Germinal center (tissue), 1 donor: ENCODE measurements at places on chromosomes 1 and 21.

DNA sequence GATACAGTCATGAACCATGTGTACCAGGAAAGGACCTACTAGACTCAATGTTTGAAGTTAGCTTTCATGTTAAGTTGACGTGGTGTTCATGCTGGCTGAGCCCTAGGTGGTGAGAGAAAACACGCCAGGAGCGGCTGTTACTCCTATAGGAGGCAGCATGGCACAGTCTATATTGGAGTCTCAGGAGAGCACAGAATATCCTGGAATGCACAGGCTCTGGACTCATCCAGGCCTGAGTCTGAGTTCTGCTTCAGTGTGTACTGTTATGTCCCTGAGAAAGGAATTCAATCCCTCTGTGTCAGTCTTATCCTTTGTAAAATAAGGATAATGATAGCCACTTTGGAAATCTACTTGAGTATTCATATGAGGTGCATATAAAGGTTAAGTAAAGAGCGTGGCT, 41.2 kb downstream of the DPT start:
- DNase-seq: no peak

DNA sequence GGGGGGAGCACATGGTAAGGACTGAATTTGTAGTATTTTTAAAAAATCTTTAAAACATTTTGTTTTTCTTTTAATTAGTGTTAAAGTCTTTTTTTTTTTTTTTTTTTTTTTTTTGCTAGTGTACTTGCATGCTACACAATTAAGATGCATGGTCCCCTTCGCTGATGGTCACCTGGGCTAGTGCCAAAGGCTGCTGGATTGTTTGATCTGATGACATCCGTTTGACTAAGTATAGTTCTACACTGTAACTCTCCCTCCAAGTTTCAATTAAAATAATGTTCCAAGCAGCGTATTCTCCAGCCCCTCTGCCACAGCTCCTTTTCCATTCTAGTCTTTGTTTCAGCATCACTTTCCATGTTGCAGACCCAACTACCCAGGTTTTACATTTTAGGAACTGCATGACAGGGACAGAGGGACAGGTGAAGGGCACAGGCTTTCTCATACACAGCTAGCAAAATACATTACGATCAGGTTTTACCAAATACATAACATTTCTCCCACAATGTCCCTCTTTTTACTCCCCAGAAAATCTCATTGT, 852 bp upstream of the RAVER2 start:
- no peak for DNase-seq

GRCh38 chr1:119467219-119467618, 39.8 kb upstream of the HSD3B1 start:
- DNase-seq: no peak

GRCh38 chr1:175520186-175520585, 223.2 kb downstream of the TNR start:
- DNase-seq: no peak

DNA sequence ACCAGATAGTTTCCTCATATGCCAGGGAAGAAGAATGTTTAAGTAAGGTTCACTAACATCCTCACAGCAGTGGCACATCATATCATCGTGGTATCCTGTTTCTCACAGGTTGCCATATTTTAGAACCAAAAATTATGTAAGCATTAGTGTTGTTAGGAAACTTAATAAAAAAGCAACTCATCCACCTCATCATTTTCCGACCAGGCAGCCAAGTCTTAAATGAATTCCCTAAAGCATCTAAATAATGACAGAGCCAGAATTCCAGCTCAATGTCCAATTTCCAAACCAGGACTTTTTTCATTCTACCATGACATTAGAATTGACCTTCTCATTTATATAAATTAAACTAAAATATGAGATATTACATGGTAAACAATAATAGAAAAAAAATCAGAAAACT, 272.7 kb downstream of the NTNG1 start:
- no peak for DNase-seq
